ENCODE measurements at places on chromosomes 1 and 21. TPM values are rescaled to one million over a fixed set of nuclear protein-coding genes. Genes with fewer than 3 reads are reported as not detected.

Gene FAM72B
- 4.1 TPM for total RNA-seq

Gene CBR3
- total RNA-seq: 2.9 TPM

Gene MROH7
- total RNA-seq: 0.54 TPM

Gene SAMD13
- total RNA-seq: 0.54 TPM

Gene CBS
- 47.5 TPM for total RNA-seq

Data from cardiac atrium fibroblast (primary cell).